ENCODE measurements at places on chromosomes 16 and 17. TPM values are rescaled to one million over a fixed set of nuclear protein-coding genes. Genes with fewer than 3 reads are reported as not detected.

DNA sequence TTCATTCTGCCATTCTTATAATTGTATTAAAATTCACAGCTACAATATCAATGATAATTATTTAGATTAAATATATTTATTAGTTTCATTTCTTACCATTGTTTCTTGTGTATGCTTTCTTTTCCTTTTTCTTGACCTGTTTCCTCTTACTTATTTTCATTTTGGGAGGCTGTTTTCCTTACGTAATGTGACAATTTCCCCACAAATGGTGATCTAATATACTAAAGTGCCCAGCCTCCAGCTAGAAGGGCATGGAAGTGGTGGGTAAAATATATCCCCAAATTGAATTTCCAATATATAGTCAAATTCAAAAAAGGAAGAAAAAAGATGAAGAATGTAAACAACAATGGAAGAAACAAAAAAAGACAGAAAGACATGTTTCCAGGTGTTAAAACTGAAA is 1.5 kb upstream of the ABCA6 start:
- H3K27ac ChIP-seq: no peak overlapping the region
- no peaks in the 10 kb centered on the region for H3K4me1 ChIP-seq
- H3K4me3 ChIP-seq: no peak overlapping the region
- no peaks in the 10 kb centered on the region for H3K36me3 ChIP-seq
- DNase-seq: no peak

GRCh38 chr16:89923640-89924296 is 626 bp downstream of the TUBB3 start:
- peaks cover 46% of the 10 kb centered on the region for H3K27me3 ChIP-seq
- H3K36me3 ChIP-seq: no peaks in the 10 kb centered on the region
- H3K4me3 ChIP-seq: no peak overlapping the region
- H3K4me1 ChIP-seq: peaks cover 34% of the 10 kb centered on the region
- no peak overlapping the region for H3K27ac ChIP-seq
- no peak for DNase-seq

DNA sequence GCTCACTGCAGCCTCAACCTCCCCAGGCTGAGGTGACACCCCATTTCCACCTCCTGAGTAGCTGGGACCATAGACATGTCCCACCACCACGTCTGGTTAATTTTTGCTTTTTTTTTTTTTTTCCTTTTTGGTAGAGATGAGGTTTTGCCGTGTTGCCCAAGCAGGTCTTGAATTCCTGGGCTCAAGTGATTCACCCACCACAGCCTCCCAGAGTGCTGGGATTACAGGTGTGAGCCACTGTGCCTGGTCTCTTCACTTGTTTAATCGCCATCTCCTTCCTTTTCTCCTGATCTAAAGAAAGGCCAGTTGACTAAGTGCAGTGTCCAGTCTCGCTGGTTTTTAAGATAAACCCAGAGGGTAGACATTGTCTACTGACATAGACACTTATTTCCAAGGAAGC is 152.0 kb downstream of the C16orf95 start:
- no peaks in the 10 kb centered on the region for H3K36me3 ChIP-seq
- no peak overlapping the region for H3K4me3 ChIP-seq
- peaks cover 2% of the 10 kb centered on the region for H3K27me3 ChIP-seq
- no peak for DNase-seq
- H3K27ac ChIP-seq: no peak overlapping the region

DNA sequence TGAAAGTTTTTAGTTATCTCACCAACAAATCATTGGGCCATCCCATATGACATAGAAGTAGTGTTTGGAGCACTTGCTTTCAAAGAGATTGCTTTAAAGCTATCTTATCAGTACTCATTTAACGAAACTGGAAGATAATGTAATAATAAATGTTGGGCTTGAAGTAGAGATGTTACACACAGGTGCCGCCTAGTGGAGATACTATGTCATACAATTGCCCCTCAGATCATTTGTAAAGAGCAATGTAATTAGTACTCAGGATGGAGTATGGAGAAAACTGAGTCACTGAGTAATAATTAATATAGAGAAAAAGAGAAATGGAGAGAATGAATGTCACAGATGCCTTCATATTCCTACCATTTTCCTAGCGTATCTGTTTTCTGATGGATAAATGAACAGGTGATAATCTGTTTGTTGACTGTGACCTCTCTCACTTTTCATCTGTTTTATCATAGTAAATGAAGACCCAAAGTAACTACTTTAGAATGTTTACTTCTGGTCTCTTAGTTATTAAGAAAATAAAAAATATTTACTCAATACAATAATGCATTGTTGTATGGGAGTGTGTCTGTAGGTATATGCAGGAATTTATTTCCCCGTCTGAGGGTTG is 80.4 kb downstream of the EFCAB5 start:
- no peaks in the 10 kb centered on the region for H3K4me1 ChIP-seq
- DNase-seq: peak; percentile 60
- H3K27me3 ChIP-seq: peaks cover 3% of the 10 kb centered on the region
- no peaks in the 10 kb centered on the region for H3K36me3 ChIP-seq

Gene TBX21
- total RNA-seq: 53.0 TPM

GRCh38 chr16:56520251-56520577 is 390 bp upstream of the BBS2 start:
- DNase-seq: no peak
- peaks cover 30% of the 10 kb centered on the region for H3K4me1 ChIP-seq
- peak overlapping the region; percentile 49 for H3K27ac ChIP-seq
- H3K27me3 ChIP-seq: no peaks in the 10 kb centered on the region
- H3K4me3 ChIP-seq: peak overlapping the region; percentile 78
